ENCODE measurements at places on chromosomes 5 and 9.

DNA sequence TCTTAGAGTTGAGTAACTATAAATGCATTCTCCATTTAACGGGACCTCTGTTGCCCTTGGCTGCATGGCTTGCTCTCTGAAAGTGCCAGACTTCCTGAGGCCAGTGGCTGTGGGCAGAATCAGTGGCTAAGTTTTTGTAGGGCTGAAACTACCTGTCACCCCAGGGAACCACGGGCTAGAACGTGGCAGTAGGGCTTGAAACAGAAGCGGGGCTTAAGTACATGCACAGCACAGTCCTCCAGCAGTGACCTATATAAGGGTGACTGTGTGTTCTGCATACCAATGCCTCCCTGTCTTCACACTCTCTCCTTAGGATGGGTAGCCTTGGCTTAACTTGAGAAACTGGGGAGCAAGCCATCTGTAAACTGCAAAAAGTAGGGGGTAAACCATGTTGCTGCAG, 43.6 kb upstream of the LRRTM2 start:
- no peak for DNase-seq

GRCh38 chr9:121182989-121183388, 18.7 kb downstream of the RAB14 start:
- no peak for DNase-seq

DNA sequence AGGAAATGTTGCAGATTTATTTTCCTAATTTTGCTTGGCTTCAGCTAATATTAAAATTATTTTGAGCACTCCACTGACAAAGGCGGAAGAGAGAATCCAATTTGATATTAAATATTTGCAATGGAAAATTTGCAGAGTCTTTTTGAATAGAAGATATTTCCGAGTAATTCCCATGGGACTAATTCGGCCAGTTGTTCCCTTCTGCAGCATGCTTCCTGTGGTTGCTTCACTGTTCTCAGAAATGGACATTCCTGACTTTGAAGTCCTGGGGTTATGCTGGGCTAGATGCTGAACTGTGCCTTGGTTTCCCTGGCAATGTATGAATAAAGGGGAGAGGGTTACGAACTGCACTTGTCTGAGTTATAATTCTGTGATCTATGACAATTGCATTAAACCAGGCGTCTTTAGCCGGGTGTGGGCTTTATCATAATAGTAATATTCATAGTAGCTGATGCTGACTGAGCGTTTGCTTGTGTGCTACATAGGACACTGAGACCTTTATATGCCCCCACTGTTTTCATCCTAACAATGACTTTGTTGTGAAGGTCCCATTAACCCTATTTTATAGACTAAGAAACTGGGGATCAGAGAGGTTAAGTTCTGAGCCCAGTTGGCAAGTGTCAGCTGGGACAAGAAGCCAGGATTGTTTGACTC, 114.5 kb upstream of the SPRY4 start:
- DNase-seq: no peak

DNA sequence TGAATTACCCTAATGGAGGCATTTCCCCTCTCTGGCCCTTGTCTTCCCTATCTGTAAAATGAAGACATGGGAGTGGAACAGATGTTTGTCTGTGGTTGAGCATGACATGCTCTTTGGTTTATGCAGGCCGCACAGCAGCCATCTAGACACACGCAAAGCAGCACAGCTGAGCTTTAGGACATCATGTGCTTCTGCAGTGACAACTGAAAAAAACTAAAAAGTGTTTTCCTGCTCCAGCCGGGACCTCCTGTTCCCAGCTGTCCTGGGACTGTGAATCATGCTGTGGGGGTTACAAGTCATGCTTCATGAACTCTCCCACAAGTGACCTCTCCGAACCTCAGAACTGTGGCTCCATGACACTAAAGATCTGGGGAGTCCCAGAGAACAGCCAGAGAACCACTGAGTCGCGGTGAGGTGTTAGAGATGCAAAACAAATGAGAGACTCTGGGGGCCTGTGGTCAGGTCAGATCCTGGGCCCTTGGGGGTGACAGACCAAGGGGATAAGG, 1.7 kb downstream of the SMIM3 start:
- DNase-seq: no peak

DNA sequence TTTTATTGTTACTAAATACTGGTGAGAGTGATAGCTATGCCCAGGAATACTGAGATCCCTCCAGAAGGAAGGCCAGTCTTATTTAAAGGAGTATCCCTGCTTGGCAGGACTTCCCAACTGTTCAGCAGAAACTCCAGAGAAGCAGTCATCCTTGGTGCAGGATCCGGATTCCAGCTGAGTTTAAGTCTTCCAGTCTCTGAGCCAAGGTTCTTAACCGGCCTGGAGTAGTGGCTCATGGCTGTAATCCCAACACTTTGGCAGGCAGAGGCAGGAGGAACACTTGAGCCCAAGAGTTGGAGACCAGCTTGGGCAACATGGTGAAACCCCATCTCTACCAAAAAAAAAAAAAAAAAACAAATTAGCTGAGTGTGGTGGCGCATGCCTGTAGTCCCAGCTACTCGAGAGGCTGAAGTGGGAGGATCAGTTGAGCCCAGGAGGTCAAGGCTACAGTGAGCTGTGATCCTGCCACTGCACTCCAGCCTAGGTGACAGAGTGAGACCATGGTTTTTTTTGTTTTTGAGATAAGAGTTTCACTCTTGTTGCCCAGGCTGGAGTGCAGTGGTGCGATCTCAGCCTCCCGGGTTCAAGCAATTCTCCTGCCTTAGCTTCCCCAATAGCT, 7.6 kb downstream of the NAIF1 start:
- no peak for DNase-seq

GRCh38 chr5:18487928-18488480, 853.7 kb downstream of the TAF11L14 start:
- no peak for DNase-seq

- no peak for DNase-seq
Measured at GRCh38 chr9:129694243-129694646, 28.8 kb downstream of the PRRX2 start.

DNA sequence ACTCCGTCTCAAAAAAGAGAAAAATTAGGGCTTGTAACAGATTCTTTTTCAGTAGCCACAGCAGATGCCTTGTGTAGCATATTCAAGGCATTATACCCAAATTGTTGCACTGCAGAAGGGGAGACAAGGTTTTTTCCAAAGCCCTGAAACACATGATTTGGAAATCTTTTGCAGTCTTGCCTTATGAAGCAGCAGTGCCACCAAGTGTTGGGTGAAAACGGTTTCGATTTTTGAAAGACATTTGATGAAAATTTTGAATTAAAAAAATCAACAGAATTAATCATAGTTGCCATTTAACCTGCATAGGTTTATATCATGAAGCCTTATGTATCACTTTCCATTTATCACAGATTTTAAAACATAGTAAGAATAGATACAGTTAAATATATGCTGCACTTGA, 479.5 kb downstream of the TAF11L14 start:
- no peak for DNase-seq

GRCh38 chr9:115036691-115037090, 81.3 kb downstream of the TNC start:
- DNase-seq: no peak

DNA sequence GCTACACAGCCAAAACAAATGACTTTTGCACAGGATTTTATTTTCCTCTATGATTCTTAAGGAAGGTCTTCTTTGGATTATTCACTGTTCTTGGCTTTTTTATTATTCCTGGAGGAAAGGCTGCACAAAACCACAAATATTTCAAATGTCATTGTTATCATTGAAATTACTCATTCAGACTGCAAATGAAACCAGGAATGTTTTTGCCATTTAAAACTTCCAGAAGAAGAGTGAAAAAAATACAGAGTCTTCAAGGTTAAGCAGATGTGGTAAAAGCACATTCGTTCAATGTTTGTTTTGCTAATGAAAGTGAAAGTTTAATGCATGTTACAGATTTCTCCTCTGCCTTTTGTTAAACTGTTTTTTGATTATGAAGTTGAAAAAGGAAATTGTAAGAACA, 238.2 kb downstream of the TLE4 start:
- DNase-seq: no peak

- no peak for DNase-seq
Measured at GRCh38 chr5:79976759-79977515, 14.1 kb downstream of the MTX3 start.

DNA sequence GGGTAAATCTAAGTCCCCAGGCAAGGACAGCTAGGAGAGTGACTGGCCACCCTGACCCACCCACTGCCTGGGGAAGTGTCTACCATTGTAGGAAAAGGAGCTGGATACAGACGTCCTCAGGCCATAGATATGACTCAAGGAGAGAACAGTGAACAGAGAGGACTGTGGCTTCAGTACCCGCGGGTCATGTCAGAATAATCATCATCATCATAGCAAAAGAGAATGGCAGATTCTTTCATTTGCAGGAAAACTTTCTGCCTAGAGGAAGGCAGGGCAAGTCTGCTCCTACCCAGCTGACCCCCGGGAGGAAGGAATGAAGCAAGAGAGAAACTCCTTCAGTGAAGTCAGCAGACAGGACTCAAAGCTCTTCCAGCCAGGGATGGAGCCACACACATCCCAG, 52.2 kb upstream of the UBTD2 start:
- no peak for DNase-seq

DNA sequence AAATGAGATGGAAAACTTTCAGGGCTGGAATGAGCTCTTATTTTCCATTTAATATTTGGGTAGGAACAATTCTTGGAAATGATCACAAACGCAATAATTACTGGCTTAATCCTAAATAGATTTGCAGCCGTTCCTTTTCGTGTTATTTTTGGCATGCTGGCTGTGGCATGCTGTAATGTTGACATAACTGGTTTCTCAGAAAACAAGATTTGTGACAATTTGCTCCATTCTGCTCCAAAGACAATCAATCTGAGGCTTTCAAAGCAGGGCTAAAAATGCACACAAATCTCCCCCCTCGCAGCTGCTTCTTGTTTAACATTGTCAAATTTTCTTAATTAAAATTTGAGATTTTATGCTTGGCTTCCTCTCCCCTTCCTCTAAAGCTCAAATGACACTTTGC, 151.2 kb downstream of the TTC39B start:
- no peak for DNase-seq

GRCh38 chr5:67234671-67235176, 38.1 kb upstream of the CD180 start:
- DNase-seq: no peak

GRCh38 chr9:96078897-96079490, 203.5 kb downstream of the ERCC6L2 start:
- no peak for DNase-seq

- no peak for DNase-seq
Measured at GRCh38 chr5:139512786-139513390, 30.3 kb upstream of the STING1 start.

GRCh38 chr9:94228616-94229015, 30.5 kb upstream of the ZNF169 start:
- DNase-seq: no peak

GRCh38 chr5:78591972-78592700, 56.4 kb downstream of the LHFPL2 start:
- no peak for DNase-seq

Measured in KG1 (cell line).